ENCODE measurements at places on chromosomes 3 and 15.

GRCh38 chr3:189049458-189050236 lies 122.1 kb upstream of the TPRG1 start:
- peak; percentile 23 for DNase-seq

DNA sequence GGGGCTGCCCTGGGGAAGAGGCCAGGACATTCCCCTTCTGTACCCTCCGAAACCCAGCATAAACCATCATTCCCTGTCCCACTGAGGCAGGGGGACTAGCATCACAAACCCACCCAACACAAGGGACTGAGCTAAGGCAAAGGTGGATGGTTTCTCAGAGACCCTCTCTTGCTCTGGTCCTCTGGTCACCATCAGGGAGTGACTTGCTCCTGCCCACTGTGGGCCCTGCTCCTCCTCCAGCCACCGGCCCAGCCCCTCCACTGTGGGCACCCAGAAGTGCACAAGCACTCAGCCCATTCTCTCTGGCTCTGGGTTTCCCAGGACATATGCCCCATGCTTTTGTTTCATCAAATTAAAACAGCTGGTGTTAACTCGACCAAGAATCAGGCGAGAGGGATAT lies 44.9 kb downstream of the PTH1R start:
- no peak for DNase-seq

DNA sequence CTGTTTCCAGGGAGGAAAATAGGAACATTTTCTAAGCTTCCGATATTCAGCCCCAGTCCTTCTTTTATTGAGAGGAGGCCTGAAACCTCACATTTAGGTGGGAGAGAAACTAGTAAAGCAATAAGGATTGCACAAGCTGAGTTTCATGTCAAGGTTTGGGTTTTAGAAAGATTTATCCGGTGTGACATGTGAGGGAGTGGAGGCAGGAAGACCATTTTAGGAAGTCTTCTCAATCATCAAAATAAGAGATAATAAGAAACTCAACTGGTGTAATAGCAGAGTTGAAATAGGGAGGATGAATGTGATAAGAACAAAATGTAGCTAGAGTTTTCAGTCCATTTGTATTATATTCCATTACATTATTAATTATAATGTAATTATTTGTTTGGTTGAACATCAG lies 27.7 kb upstream of the CLDN16 start:
- DNase-seq: no peak

DNA sequence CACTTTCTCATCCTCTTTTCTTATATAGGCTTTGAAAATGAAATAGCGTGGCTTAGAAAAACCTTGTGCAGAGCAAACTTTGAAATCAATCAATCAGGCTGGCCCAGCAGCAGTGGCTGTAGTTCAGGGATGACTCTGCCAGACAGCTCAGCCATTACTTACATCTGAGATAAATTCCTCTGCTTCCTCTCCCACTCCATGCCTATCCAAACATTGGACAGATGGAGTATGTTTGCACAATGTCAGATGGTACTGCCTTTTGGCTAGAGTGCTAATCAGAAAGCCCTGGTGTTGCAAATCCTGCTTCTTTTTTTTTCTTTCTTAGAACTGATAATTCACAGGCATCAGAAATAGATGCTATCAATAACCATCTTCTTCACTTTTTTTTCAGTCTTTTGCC lies 1065.1 kb downstream of the AGBL1 start:
- DNase-seq: no peak

- no peak for DNase-seq
Observed at GRCh38 chr15:82901114-82901805, 51.3 kb downstream of the HOMER2 start.

DNA sequence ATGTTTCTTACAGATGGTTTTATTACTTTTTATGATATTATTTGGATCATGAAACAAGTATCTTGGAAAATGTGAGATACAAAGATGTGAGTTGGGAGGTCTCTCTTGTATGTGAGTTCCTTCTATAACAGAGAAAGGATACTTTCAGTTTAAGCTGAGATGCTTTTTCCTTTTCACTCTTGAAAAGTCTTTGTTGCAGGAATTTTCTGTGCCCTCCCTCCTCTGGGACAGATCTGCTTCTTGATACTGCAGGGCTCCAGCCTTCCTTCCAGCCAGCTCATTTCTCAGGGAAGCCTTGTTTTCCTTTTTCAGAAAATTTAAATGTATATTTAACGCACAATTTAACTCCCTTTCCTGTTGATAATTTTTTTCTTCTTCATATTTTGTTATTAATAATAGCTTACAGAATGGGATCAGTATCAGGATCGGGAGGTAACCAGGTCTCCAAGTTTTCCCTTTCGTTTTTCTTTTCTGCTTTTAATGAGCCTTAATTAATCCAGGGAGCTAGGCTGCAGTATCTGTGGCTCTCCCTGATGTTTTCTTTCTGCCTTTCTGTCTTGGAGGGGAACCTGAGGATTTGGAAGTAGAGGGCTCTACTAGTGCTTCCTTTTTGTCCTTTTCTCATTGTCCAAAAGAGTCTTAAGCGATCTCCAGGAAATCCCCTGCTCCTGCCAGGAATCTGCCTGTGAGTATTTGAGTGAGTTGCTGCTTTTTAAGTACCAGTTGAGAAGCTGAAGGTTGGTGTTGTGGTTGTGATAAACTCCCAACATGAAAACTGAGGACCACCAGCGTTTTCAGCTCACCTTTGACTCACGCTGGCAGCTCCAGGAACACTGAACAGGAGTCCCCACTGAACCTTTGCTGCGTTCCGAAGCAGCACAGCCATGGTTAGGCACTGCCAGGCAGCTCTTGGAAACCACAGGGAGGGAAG lies 105.7 kb downstream of the IGF1R start:
- DNase-seq: no peak

- DNase-seq: no peak
Observed at GRCh38 chr15:89041507-89041906, 46.7 kb upstream of the ABHD2 start.

GRCh38 chr3:188518835-188519452 lies 365.0 kb downstream of the LPP start:
- DNase-seq: no peak

DNA sequence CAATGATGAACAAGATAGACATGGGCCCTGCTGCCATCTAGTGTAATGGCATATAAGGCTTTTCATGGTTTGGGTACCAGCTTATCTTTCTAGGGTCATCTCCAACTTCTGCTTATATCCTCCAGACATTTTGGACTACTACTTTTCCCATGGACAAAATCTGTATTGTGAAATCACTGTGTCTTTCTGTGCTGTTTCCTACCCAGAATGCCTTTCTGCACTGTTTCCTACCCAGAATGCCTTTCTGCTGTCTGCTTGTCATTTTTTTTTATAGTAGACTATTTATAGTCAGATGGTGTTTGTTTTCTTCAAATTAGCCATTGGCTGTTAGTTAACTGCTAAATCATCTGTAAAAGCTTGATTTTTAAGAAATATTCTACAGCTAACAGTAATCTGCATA lies 20.1 kb downstream of the VPS8 start:
- DNase-seq: no peak

GRCh38 chr3:40649346-40649745 lies 124.6 kb downstream of the ZNF621 start:
- no peak for DNase-seq

GRCh38 chr15:61184431-61184830 lies 44.7 kb downstream of the RORA start:
- DNase-seq: no peak

DNA sequence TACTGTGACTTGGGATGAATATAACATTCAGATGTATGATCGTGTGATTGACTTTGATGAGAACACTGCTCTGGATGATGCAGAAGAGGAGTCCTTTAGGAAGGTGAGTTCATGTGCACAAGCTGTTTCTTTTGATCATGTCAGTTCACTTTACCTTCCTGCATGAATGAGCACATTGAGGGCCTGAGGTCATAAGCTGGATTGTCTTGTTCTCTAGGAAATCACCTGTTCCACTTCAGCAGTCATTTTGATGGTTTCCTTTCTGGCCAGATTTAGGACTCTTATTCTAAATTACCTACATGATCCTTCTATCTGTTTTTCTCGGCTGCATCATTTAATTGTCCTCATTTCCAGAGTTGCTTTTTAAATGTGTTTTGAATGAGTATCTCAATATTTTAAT lies 4.1 kb downstream of the RCN2 start:
- no peak for DNase-seq

DNA sequence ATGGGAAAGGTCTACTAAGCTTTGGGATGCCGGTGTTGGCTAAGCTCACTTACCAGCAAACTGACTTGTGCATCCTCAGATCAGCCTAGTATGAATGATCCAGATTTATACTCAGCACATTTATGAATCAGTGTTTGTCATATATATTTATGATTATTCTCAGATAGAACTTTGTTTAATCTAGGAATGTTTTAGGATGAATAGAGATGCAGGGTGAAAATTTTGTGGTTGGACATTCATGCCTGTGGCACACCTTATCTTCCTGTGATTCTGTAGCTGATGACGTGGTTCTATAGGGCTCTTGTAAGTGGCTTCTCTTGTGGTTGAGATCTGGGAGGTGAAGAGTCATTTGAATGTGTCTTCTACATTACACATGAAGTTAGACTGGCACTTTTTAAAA lies 11.4 kb downstream of the CDIN1 start:
- DNase-seq: no peak

DNA sequence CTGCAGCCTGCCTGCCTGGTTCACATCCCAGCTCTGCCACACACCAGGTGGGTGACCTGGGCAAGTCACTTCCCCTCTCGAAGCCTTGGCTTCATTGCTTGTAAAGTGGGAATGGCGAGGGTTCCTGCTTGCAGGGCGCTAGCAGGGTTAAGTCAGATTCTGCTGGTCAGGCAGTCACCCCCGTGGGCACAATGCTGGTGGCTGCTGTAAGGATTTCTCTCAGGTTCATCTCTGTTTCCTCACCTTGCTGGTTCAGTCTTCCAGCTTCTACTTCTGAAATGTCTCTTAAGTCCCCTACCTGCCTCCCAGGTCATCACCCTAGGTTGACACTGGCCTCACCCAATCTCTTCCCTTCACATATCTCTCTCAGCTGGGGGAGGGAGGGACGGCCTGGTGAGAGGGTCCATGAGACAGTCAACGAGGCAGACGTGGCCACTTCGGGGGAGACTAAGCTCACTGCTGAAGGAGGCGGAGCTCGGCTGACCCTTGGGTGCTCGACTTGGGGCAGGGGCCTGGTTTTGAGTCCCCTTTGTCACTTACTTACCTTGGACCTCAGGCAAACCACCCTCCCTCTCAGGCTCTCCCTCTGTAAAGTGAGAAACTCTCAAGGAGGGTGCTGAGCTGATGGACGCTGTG lies 11.5 kb downstream of the CTSH start:
- DNase-seq: no peak

GRCh38 chr3:196631682-196632045 lies 7.8 kb upstream of the NRROS start:
- DNase-seq: no peak

DNA sequence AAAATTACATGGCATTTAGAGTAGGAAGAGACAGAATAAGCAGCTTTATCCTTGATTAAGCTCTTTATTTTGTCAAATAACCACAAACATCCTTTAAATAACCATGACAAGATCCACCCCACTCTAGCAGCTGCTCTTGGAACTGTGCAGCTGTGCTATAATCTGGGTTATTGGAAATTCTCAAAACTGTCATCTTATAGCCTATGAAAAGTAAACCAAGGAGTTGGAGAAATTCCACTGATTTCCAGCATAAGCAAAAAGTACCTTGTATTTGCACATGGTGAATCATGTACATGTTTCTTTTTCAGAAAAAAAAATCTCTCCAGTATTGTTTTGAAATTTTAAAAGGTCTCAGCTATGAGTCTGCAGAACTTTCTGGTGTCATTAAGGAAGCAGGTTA lies 88.8 kb upstream of the ABI3BP start:
- no peak for DNase-seq

- DNase-seq: no peak
Observed at GRCh38 chr3:47223755-47224154, 58.8 kb downstream of the KIF9 start.
